Amygdala (tissue), 56 donors: ENCODE measurements at places on chromosomes 5 and 9.

GRCh38 chr9:132235894-132236661 is 74.2 kb downstream of the NTNG2 start:
- DNase-seq = peak; percentile 45

GRCh38 chr5:122089096-122090013 is 11.3 kb upstream of the LOX start:
- DNase-seq = no peak

- DNase-seq = no peak
These were observed 219.9 kb upstream of the NFIL3 start for GRCh38 chr9:91643481-91644077.

- no peak for DNase-seq
These were observed 215.5 kb downstream of the MPDZ start for GRCh38 chr9:13063880-13064459.

GRCh38 chr9:135326633-135327152 is 152.9 kb upstream of the PPP1R26 start:
- no peak for DNase-seq

DNA sequence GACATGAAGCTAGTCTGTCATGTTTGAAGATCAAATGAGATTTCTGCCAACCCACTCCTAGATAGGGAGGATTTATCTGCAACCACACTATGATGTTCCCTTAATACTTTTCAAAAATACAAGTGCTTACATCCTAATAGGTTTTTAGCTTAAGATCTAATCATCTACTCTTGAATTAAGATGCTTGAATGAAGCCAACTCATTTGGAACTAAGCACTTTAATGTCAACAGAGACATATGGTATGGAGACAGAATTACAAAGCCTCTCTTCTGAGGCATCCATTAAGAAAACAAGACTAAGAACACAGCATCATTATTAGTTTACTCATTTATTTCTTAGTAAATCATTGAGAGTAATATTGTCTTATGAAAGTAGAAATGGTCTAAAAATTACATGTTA is 139.3 kb upstream of the NFIB start:
- no peak for DNase-seq

DNA sequence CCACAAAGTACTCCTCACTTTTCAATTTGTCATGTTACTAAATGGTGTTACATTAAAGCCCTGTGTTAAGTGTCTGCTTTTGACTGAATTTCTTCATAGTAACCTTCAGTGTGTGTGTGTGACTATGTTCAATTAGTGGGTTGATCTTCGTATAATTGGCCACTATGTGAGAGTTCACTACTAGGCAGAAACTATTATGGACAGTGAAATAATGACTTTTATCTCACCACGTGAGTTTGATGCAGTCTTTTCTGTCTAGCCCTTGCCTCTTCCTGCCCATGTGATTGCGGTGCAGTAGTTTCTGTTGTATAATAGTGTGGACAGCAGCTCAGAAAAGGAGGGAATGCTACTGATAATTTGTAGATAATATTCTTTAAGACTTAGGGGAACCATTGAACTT is 1.8 kb upstream of the MAML1 start:
- DNase-seq = no peak

GRCh38 chr5:77568082-77568481 is 70.4 kb downstream of the OTP start:
- no peak for DNase-seq

GRCh38 chr9:102445906-102446305 is 549.2 kb upstream of the CYLC2 start:
- no peak for DNase-seq

GRCh38 chr5:109943701-109944235 is 254.0 kb downstream of the MAN2A1 start:
- DNase-seq = no peak

DNA sequence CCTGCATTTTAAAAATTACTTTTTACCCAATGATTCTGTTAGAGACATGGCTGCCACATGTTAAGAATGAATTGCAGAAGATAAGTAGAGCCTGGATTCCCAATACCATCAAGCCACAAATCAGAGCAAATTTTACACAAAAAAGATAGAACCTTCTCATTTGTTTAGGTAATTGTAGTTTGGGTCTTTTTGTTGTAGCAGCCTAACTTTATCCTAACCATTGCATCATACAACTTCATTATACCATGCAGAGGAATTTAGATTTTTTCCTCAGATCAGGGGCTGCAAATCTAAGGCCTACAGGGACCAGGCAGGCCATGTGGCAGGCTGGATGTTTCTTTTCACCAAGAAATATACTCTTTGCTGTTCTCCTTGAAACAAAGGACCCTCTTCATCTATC is 34.6 kb downstream of the NKX2-5 start:
- no peak for DNase-seq

- DNase-seq = no peak
These were observed 1.1 kb upstream of the IL13 start for GRCh38 chr5:132656774-132657355.

GRCh38 chr9:127444921-127445850 is 6.0 kb downstream of the RPL12 start:
- no peak for DNase-seq

DNA sequence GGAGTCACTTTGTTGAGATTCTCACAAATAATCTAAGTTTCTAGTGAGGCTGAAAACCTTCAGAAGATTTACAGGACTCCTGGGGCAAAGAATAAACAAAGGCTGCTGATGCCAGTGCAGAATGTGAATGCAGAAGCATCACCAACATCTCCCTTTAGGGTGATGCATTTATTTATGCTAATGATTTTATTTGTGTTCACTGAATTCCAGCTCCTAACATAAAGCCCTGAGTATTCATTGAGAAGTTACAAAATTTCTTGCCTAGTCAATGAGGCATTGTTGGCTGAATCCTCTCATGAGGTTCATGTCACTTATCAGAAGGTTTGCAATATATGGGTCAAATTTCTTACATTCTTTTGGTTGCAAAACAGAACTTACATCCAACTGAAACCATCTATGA is 70.0 kb downstream of the GRIN3A start:
- DNase-seq = no peak

DNA sequence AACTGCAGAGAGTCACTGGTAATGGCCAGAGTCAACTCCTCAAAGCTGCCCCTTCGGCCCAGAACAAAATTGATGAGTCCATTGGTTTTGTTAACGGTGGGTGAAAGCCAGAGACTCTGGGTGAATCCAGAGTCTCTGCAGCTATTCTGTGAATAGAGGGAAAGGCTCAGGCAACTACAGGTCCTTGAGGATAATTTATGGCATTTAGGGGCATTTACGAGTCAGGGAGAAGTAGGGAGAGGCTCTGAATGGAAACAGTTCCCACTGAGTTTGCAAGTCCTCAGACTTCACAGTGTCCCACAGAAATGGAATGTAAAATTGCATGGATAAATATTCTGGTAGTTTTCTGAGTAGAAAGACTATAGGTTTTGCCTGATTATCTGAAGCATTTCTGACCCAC is 257.8 kb downstream of the SEC61B start:
- no peak for DNase-seq

- DNase-seq = no peak
These were observed 352.0 kb downstream of the PARP8 start for GRCh38 chr5:51018423-51018822.

DNA sequence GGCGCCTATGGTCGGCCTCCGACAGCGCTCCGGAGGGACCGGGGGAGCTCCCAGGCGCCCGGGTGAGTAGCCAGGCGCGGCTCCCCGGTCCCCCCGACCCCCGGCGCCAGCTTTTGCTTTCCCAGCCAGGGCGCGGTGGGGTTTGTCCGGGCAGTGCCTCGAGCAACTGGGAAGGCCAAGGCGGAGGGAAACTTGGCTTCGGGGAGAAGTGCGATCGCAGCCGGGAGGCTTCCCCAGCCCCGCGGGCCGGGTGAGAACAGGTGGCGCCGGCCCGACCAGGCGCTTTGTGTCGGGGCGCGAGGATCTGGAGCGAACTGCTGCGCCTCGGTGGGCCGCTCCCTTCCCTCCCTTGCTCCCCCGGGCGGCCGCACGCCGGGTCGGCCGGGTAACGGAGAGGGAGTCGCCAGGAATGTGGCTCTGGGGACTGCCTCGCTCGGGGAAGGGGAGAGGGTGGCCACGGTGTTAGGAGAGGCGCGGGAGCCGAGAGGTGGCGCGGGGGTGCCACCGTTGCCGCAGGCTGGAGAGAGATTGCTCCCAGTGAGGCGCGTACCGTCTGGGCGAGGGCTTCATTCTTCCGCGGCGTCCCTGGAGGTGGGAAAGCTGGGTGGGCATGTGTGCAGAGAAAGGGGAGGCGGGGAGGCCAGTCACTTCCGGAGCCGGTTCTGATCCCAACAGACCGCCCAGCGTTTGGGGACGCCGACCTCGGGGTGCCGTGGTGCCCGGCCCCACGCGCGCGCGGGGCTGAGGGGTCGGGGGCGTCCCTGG is 561 bp downstream of the DAPK1 start:
- peak; percentile 18 for DNase-seq

DNA sequence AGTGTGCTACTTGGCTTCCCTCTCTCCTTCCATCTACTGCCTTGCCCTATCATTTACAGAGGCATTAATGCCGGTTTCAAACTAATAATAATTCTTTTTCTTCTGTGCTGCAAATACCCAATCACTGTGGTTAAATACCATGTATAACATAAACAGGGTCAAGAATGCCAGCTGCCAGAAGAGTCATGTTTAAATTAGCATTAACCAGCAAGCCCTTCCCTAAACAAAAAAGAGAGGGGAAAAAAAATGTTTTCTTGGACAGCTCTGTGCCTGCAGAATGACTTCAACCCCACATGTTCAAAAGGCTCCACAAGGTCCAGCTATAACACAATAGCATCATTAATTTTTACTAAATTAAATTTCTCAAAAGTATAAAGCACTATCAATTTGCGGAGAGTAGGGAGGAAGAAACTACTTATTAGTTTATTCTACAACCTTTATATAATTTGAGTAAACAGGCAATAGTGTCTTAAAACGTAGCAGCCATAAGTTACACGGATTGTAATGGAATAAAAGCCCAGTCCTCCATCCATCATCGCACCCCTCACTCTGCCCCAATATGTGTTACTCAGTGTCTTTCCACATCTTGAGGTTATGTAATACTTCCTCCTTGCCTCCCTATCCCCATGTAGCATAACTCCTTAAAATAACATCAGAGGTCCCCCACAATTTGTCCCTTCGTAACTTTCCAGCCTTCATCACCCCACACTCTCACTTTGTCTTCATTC is 3.9 kb downstream of the LPAR1 start:
- DNase-seq = no peak

DNA sequence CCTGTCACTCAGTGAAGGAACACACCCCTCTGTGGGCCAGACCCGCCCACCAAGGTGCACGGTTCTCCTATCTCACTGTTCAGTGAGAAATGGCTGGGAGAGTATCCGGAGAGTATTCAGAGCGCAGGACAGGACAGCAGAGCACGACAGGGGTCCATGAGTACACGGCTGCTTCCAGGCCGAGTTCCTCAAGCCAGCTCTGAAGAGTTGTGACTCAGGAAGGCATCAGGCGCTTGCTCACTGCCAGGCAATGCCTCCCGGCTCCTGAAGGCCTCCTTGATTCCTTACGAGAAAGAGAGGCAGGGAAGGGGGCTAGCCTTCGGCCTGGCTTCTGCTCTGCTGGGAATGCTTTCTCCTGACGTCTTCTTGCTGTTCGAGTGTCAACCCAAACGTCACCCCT is 132.1 kb upstream of the PPP1R26 start:
- DNase-seq = no peak

GRCh38 chr5:10493884-10494283 is 52.2 kb downstream of the ROPN1L start:
- no peak for DNase-seq

DNA sequence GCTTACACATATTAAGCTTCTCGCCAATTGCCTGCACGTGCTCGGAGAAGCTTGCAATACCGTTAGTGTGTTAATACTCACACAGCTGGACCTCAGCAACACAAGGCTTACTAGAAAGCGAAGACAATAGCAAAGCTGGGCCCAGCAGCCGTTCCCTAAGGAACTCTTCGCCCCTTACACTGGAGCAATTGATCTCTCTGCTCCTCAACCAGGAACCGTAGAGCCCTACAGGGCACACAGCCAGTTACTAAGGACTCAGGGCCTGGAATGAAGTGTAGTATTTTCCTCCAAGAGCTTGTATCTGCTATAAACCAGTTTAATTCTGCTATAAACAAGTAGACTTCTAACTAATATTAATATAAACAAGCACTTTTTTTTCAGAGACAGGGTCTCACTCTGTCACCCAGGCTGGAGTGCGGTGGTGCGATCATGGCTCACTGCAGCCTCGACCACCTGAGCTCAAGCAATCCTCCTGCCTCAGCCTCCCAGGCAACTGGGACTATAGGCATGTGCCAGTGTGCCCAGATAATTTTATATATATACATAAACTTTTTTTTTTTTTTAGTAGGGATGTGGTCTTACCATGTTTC is 67.0 kb upstream of the SIMC1 start:
- no peak for DNase-seq

- no peak for DNase-seq
These were observed 43.3 kb upstream of the CDC42SE2 start for GRCh38 chr5:131220566-131220965.

DNA sequence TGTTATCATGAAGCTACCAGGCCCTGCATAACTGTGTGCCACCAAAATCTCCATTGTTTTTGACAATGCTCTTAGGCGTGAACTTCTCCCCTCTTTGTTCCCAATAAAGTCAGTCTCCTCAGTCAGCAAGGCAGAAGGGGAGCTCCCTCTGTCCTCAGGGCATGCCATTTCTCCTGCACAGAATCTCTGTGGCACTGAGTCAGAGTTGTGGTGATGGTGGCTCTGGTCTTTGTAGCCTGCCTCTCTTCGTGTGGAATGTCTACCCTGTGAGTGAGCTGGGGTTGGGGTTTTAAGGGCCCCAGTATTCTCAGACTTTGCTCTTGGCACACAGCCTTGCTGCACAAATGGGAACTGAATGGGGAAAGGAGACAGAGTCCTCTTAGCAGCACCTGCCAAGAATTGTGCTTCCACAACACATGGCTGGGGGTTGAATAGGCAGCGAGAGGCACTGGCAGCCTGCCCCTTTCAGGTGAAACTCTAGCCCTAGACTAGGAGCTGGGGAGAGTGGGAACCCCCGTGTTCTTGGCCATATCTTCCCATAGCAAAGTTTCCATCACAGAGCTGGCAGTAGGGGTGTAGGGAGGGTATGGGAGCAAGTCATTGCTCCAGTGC is 146.6 kb downstream of the SH3GL2 start:
- no peak for DNase-seq

DNA sequence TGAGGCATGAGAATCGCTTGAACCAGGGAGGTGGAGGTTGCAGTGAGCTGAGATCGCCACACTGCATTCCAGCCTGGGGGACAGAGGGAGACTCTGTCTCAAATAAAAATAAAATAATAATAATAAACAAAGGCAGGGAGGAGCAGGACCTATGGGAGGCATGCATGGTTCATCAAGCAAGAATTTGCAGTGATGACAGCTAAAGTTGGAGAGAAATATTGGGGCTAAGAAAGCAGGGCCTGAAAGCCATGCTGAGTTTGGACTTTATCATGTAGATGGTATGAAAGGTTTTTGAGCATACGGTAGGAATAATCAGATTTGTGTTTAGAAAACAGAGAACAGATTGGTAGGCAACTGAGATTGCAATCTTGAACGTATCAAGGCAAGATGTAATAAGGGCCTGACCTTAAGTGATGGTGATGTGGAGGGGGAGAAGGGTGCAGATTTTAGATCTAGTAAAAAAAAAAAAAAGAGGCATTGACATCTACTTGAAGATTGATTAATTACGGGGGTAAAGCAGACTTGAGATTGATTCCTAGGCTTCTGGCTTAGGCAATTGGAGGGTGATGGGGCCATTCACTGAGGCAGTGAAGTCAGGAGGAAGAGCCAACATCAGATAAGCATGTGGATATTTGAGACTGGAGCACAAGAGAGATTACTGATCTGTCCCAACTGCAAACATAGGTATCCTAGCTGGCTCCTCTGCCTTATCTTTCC is 50.7 kb downstream of the CFAP95 start:
- no peak for DNase-seq

- no peak for DNase-seq
These were observed 53.9 kb downstream of the ZNF474 start for GRCh38 chr5:122183098-122183787.

- DNase-seq = no peak
These were observed 514.1 kb upstream of the MEF2C start for GRCh38 chr5:89397096-89397495.
